Hypothalamus (tissue), 51 donors: ENCODE measurements at places on chromosomes 1 and 21.

- no peak for DNase-seq
Measured at GRCh38 chr1:32010246-32010645, 3.4 kb upstream of the KHDRBS1 start.

GRCh38 chr1:222616525-222616924 is 1.4 kb upstream of the MIA3 start:
- DNase-seq = no peak

DNA sequence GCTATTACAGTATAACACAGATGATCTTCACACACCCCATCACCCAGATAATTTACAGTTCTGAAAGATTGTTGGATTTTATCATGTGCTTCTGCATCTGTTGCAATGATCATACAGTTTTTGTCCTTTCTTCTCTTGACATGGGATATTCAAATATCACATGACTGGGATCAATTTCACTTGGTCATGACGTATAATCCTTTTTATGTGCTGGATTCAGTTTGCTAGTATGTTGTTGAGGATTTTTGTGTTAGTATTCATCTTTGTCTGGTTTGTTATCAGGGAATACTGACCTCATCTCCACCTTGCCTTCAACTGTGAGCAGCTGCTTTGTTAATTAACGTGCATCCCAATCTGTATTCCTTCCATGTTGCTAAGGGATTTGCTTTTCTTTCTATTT is 44.7 kb upstream of the DISC1 start:
- no peak for DNase-seq

- no peak for DNase-seq
Measured at GRCh38 chr1:21517660-21518480, 8.6 kb downstream of the ALPL start.

DNA sequence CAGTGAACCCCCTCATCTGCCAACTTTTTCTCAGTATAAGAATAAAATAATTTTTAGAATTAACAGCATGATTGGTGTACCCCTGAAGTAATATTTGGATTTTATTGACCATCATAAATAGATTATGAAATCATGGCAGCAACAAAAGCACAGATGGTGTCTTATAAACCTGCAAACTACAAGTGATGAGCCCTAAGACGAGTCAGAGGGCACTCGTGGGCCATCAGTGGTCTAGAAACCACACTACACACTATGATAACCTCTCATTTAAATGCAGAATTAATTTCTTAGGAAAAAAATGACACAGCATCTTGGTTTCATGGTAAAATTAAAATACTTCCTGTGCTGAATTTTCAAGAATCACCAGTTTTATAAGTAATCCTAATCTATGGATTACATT is 312.4 kb downstream of the PTBP2 start:
- no peak for DNase-seq

DNA sequence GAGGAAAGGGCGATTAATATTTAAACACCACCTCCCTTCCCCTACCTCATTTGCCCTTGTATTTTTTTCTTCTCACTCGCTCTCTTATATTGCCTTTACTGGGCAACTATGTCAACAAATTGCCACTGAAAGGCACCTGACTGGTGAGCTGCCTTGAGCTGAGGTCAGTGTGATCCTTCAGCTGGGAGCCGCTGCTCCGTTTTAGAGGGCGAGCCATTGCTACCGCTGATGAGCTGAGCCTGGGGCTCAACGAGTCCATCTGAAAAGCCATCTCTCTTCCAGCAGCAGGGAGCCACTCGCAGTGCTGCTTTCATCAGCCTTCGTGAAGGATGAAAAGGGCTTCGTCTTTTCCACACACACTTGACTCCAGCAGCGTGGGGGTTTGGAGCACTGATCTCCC is 108.0 kb upstream of the KIF26B start:
- no peak for DNase-seq

- DNase-seq = no peak
Measured at GRCh38 chr1:82273816-82274215, 473.1 kb downstream of the ADGRL2 start.

DNA sequence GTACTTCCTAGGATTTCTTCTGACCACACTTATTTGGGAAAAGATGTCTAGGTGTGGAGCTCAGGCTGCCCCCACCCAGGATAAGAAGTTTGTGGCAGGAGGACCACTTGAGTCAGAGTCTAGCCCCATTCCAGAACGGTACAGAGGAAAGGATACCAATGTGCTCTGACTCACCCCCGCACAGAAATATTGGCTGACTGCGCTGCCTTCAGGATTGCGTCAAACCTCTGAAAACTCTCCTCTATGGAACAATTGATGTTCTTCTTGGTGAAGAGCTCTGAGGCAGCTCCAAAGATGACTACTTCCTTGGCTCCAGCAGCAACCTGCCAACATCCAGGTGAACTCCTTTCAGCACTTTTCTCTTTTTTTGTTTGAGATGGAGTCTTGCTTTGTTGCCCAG is 11.2 kb downstream of the HMGCL start:
- DNase-seq = no peak

GRCh38 chr1:72915581-72915980 is 633.2 kb upstream of the NEGR1 start:
- DNase-seq = no peak
